ENCODE measurements at places on chromosomes 5 and 9.

DNA sequence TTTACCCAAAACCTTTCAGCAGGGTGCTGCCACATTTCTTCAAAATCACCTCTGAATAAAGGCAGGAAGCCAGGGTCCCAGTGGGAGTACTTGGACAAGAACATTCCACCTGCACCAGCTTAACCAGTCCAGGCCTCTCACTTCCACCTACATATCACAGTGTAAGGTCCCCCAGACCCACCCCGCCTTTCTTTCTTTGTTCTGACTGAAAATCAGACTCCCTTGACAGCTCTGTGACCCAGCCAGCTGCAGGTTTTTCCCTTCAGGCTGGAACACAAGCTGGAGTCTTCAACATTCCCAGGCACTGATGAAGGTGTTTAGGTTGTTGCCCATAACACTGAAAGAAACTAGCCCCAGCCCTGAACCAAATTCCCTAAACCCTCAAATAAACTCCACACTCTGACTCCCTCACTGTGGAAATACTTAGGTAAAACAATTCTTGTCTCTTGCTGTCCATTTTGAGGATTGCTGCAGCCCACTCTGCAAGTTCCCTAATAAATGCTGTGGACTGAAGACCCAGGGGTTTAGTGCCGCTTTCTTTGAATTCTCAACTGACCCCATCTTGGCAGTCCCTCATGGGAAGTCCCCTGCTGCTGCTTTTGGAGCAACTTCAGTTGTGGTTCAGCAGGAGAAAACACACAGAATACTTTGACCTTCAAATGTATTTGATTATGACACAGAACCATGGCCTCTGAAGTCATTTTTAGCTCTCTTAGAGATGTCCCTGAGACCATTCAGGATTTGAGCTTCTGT, 24.8 kb downstream of the P4HA2 start:
- no peak for DNase-seq

DNA sequence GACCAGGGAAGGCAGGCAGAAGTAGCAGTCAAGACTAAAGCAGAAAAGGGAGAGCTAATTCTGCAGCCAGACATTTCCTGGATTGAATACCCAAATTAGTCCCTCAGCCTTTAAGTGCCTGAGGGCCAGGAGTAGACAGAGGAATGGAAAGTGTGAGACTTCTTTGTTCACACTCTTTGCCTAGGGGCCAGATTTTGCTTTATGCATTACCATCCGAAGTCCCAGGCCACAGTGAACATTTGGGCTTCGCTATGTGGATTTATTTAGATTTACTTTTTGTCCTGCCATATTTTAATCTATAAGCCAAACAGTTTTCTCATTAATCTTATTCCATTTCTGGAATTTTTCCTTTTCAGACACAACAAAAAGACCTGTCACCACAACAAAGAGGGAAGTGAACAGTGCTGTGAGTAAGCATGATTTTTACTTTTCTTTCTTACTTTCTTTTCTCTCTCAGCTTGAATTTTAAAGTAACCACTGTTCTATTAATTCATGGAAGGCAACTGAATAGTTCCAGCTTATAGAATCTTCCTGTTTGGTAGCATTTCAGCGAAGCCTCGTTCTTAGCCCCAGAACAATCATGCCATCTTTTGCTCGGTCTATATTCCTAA, 52.6 kb downstream of the PDCD1LG2 start:
- no peak for DNase-seq

GRCh38 chr5:1208743-1209488, 7.5 kb downstream of the SLC6A19 start:
- DNase-seq = no peak

GRCh38 chr5:96173366-96173765, 211.7 kb upstream of the ELL2 start:
- DNase-seq = no peak

- DNase-seq = no peak
Observed at GRCh38 chr5:95780597-95780996, 41.9 kb downstream of the GLRX start.

GRCh38 chr5:132431632-132432031, 58.9 kb downstream of the IRF1 start:
- no peak for DNase-seq

DNA sequence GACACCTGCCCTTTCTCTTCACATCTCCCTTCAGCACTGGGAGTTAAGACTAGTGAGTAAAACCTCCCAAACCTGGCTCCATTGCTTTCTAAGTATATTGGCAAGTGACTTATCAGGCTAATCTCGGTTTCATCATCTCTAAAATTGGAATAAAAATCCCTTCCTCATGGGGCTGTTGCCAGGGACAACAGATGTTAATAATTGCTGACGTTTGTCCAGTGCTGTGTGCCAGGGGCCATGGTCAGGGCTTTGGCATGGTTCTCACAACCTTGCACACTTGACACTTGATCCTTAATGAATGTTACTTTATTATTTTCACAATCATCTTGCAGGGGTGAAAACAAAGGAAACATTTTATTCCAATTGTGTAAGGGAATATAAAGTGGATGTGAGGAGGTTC, 1262.0 kb upstream of the WWC1 start:
- DNase-seq = no peak

DNA sequence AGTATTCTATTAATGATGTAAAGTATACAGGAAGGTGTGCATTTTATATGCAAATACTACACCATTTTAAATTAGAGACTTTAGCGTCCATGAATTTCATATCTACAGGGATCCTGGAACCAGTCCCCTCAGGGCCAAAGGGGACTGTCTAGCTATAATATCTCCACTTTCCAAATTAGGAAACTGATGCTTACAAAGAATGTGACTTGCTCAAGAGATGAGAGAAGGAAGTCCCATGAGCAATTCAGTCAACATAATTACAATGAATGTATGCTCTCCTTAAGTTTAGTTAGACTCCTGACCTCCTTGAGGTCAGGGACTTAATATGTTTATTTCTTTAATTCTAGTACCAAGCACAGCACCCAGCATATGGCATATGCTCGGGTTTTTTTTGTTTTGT, 23.7 kb downstream of the NIPBL start:
- DNase-seq = no peak

GRCh38 chr5:142175039-142175438, 66.5 kb downstream of the NDFIP1 start:
- no peak for DNase-seq

DNA sequence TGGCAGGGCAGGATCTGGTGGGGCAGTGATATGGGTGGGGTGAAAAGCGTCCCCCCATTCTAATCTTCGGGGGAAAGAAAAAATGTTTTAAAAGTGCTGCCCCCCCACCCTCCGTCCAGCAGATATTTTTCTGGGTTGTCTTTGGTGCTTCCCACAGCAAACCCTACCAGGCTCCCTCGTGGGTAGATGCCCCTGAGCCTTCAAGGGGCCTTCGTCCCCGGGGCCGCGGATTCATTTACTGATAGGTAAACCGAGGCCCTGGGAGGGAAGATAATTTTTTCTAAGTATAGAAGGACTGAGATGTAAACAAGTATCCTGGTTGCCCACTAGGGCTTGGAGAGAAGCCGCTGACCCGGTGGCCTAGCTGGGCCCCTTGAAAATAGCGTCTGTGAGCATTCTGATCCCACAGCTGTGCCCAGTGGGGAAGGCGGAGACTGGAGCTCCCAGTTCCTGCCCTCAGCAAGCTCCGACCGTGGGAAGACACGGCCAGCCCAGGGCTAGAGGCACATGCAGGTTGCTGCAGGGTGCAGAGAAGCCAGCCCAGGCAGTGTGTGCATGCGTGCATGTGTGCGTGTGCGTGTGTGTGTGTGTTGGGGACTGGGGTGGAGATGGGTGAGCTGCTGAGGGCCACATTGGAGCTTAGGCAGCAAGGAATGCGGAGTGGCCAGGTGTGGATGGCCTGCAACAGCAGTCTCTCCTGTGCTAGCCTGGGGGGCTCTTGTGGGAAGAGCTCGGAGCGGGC, 6.0 kb upstream of the RXRA start:
- DNase-seq = peak; percentile 8

- no peak for DNase-seq
Observed at GRCh38 chr5:152634586-152634985, 229.5 kb upstream of the NMUR2 start.

DNA sequence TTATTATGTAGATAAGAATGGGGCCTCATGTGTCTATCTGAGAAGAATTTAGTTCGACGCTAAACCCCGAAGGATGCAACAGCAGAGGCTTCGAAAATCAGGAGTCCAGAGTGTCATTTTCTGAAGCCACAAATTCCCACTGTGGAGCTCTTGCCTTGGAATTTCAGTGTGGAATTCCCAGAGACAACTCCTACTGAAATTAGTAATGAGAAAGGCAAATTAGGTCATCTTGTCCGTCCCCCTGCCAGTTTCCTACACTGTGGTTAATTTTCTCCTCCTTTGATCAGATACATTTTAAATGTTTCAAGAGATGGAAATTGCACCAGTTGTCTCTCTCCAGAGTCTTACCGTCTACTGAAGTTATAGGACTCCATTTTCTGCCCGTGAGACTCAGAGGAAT, 633.6 kb downstream of the BNC2 start:
- DNase-seq = no peak

GRCh38 chr5:179355976-179356974, 11.0 kb upstream of the ADAMTS2 start:
- DNase-seq = no peak

DNA sequence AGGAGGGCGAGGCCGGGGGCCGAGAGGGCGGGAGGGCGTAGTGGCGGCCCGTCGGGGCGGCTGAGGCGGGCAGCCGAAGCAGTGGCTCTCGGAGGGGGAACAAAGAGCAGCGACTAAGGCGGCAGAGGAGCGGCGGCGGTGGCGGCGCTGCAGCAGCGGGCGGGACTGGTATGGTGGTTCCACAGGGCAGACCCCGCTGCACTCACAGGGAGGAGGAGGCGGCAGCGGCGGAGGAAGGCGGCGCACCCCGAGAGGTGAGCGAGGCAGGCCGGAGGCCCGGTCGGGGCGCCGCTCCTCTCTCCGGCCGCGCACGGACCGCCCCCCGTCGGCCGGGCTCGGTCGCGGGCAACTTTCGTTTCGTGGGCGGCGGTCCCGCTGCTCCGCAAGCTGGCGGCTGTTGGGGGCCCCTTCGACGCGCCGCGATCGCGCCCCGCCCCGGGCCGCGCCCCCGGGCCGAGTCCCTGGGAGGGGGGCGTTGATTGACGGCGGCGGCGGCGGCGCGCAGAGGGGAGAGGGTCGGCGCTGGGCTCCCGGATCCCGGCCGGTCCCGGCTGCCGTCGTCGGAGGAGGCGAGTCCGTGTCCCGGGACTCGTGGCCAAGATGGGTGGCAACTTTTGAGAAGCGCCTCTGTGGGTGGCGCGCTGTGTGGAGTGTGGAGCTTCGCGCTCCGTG, 467 bp downstream of the CNOT6 start:
- DNase-seq = no peak

GRCh38 chr5:110832683-110833082, 93.9 kb downstream of the SLC25A46 start:
- DNase-seq = no peak

GRCh38 chr5:139658928-139659667, 10.9 kb downstream of the CXXC5 start:
- DNase-seq = no peak

DNA sequence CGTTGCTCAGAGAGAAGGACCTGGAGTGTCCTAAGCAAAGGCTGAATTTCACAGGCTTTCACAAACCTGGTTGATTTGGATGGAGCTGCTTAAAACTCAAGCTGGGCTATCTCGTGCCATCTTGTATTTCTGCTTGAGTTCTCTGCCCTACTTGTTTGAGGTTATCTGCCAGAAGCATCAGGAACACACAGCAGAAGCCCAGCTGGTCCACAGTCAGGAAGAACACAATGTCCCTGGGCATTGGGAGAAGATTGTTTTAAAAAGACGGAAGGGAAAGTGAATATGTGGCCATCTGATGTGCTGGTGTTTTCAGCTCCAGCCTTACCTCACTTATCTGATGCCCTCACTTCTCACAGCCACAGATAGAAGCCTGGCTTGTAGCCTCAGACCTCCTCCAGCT, 32.9 kb upstream of the SLC36A1 start:
- no peak for DNase-seq

- DNase-seq = no peak
Observed at GRCh38 chr9:122151267-122151828, 8.2 kb downstream of the NDUFA8 start.

DNA sequence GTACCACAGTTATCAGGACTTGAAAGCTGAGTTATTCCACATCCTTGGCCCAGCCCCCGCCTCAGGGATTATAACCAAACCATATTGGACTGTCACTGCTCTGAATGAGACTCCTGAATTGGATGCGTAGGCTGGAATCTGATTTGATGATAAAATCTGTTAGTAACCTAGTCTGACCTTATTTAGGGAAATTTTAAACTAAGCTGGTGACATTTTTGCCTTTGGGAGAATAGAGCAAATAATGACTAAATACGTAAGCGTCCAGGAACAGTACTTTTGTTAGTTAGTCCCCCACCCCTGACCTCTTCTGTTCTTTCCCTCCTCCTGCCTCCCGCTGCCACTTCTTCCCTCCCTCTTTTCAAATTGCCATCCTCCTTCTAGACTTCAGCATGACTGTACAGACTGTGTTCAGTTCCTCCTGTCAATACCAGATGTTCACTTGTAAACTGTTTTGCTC, 92.6 kb downstream of the TLE4 start:
- DNase-seq = no peak

- DNase-seq = no peak
Observed at GRCh38 chr5:125914471-125914870, 508.7 kb upstream of the GRAMD2B start.

DNA sequence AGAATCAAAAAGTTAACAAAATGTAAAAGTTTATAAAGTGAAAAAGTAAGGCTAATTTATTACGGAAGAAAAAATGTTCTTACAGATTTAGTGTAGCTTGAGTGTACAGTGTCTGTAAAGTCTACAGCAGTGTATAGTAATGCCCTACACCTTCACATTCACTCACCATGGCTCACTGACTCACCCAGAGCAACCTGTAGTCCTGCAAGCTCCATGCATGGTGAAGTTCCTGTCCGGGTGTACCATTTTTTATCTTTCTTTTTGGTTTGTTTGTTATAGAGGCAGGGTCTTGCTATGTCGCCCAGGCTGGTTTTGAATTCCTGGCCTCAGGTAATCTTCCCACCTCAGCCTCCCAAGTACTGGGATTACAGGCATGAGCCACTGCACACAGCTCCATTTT, 93.6 kb downstream of the MED27 start:
- DNase-seq = no peak

DNA sequence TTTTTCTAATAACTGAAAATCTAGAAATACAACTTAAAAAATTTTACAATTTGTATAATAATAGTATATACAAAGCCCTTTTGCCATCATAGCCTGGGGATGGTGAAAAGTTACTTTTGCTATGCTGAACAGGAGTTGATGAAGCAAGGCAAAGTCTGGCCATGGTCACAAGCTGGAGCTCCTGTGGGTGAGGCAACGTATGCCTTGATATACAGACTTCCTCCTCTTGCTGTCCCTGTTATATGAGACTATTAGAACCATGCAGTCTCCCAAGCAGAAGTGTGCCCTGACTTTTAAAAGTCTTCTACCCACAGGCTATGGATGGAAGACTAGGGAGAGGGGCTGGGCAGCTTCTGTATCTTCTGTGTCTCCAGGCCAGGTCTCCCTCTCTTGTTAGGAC, 15.7 kb downstream of the FAM151B start:
- DNase-seq = no peak

Measured in CD4-positive, alpha-beta T cell (primary cell).